Stimulated activated CD4-positive, alpha-beta T cell treated with anti-CD3 and anti-CD28 coated beads, Interleukin-1b, Interleukin-23, amount 100 ng/mL, for 48 hours (primary cell): ENCODE measurements at places on chromosomes 2 and 18.

DNA sequence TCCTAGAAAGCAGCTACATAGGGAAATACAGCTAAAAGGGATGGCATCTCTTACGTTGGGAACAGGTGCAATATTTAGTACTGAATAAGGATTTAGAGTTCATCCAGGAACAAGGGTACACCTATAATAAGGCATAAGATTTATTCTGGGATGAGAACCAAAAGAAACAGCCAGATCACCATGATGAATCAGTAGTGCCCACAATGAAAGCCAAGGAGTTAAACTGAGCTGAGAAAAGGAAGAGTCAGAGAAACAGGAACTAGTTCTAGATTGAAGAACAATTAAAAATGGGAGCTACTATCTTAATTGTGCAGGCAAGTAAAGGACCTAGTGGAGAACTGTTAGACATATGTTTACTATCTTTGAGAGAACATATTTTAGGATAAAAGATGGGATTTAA, 692.3 kb downstream of the LRP1B start:
- no peak for DNase-seq

DNA sequence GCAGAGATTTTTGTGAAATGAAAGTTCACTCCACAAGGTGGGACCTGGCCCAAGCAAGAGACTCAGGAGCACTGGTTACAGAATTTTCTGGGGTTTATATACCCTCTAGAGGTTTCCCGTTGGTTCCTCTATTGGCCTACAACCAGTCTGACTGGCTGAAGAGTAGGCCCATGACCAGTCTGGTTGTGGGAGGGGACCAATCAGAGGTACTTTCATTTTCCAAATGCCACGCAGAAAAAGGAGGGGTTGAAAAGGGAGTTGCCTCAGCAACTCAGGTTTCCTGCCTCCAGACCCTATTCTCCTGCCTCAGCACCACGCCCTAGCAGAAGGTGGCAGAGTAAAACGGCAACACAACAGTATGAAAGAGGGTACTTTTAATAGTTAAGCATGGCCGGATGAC, 98.4 kb downstream of the COLEC12 start:
- DNase-seq, result no peak

DNA sequence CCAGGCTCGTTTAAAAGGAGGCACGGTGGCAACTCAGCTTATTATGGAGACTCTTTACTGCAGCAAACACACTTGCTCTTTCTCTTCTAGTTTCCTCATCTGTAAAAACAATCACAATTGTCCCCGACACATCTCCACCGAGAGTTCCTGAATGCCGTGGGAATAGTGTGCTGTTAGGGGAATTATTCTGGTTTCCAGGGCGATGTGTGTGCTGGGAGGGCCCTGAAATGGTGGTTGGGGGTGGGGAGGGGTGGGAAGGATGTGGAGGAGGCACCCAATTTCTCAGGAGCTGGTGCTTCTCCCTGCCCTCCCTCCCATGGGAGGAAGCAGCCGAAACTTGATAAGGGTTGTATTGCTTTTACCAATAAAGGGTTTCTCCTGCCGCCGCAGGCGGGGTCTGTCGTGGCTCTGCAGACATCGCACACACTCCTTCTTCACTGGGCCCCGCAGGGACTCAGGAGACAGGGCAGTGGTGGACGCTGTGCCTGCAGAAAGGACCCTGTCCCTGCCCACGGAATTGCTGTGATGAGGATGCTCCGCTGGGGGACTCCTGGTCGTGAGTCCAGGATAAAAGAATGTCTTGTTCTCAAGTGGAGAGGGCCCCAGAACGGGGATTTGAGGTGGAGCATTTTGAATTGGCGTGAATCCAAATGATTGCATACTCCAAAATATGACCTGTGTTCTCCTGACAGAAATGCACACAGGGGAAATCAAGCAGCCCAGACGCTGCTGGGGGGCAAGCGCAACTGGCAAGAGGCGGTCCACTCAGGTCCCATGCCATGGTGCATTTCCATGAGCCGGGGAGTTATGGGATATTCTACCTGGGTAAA, 119.2 kb downstream of the ACKR3 start:
- DNase-seq, result no peak

DNA sequence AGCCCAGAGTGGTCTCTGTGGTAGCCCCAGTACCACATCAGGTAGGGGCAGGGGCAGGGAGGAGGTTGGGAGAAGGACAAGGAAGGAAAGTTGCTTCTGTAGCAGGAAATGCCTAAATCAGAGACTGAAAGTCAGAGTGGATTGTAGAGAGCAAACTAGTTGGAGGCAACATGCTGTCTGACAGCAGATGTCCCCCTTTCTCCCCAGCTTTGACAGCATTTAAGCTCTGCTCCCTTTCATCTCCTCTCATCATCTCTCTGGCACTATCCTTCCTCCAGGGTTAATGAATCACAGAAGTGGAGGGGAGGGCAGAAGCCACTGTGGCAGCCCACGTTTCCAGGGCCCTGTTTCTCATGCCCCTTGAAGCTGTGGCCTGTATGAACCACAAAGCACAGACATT, 50.4 kb downstream of the BOD1L2 start:
- no peak for DNase-seq

GRCh38 chr2:131140581-131140980, 35.4 kb downstream of the PLEKHB2 start:
- DNase-seq, result no peak

- DNase-seq, result peak; percentile 57
Measured at GRCh38 chr2:217886720-217887309, 116.0 kb downstream of the TNS1 start.

GRCh38 chr2:112836695-112837117, at the start of gene IL1B:
Gene IL1B, minus strand, starts transcription at chr2:112836779. Its CDS starts 550 bp downstream, at chr2:112836229.
- DNase-seq, result no peak

- no peak for DNase-seq
Measured at GRCh38 chr2:164178835-164179465, 442.3 kb downstream of the GRB14 start.

- no peak for DNase-seq
Measured at GRCh38 chr2:217101972-217102371, 242.1 kb upstream of the TNP1 start.

GRCh38 chr2:48129293-48129950, 223.1 kb upstream of the FBXO11 start:
- no peak for DNase-seq

DNA sequence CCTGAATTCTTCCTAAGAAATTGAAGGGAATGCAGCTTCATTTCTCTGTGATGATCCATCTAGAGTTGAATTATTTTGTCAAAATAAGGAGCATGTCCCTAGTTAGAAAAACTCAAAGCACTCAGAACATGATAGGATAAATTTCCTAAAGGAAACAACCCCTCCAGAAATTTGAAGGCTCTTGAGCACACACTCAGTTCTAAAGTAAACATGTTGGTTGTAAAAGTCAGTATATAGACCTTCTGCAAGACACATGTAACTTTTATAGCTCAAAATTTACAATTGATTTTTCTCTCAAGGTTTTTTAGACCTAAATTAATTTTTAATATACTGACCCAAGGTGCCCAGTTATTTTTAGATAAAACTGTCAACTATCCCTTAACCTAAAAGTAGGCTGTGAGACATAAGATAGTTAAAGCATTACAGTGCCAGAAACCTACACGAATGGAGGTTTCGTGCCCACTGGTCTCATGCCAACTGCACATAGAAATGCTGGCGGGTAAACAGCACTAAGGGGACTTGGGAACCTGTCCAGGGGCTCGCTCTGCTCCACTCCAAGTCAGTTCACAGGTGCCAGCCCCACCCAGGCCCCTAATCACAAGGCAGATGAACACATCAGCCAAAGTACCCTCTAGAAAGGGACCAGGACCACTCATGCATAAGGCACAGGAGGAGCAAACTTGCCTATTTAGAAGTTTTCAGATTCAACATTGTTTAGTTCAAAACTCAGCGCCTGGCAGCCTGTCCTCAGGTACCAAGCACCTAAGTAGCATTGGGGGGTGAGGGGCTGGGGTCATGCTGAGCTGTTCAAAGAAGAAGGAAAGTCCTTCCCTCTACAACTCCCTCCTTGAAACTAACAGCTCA, 106.5 kb downstream of the SMC6 start:
- DNase-seq, result no peak

GRCh38 chr2:226795281-226796011, 4.2 kb downstream of the IRS1 start:
- DNase-seq, result no peak

- peak; percentile 75 for DNase-seq
Measured at GRCh38 chr2:158968396-158969161, at the start of gene TANC1. Gene TANC1, plus strand, starts transcription at chr2:158968640. Its CDS starts 97,271 bp downstream, at chr2:159065911.

GRCh38 chr2:53437371-53437770, 330.2 kb upstream of the CHAC2 start:
- DNase-seq, result no peak

DNA sequence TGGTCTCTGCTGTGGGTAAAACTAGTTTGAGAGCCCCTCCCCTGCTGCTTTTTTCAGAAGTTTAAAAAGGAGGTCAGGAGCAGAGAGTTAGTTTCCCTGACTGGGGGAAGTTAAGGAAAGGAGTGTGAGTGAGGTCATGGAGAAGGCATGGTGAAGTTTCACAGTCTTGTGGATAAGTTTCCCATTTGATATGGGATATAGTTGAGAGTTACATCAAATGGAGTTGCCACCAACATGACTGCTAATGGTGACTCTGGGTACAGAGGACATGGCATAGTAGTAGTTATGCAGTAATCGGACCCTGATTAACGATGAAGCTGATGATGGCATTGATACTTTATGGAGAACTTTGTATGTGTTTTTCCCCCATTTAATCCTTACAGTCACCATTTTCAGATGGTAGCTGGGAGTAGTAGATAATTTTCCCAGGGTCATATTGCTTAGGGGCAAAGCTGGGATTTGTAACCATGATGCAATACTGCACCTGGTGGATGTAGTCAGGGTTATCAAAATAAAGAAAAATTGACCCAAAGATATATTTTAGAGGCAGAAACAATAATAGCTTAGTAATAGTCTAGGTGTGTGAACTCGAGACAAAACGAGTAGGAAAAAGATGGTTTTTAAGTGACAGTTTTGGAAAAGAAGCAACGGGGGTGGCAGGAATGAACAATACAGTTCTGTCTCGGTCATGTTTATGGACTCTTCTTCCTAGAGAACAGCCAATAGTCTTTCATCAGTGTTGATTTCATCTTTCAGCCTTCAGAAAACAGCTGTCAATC, 74.6 kb downstream of the FMNL2 start:
- no peak for DNase-seq
